MCF 10A (cell line): ENCODE measurements at places on chromosomes 2 and 18. TPM values are rescaled to one million over a fixed set of nuclear protein-coding genes. Genes with fewer than 3 reads are reported as not detected.

GRCh38 chr18:8980918-8981317 lies 121.6 kb upstream of the NDUFV2 start:
- no peaks in the 10 kb centered on the region for H3K27me3 ChIP-seq
- H3K4me1 ChIP-seq, result peaks cover 8% of the 10 kb centered on the region
- no peak overlapping the region for H3K4me3 ChIP-seq
- H3K36me3 ChIP-seq, result peaks cover 6% of the 10 kb centered on the region

DNA sequence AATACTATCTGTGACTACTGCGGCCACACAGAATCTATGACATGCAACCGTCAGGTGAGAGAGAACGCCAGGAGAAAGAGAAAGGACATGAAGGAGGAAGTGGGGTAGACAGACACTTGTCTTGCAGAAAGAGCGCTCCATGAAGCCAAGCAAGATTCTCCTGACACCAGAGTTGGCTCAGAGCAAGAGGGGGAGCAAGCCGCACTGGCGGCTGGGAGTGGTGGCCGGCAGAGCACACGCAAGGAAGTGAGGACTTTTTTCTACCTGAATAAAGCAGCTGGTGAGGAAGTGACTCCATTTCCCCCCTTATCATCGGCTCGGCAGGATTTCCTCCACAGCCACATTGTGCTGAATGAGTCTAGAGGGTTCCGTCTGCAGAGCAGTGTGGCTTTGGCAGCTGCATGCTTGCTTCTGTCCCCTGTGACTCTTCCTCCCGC lies 181.6 kb downstream of the BCL2 start:
- H3K4me3 ChIP-seq, result no peak overlapping the region
- no peaks in the 10 kb centered on the region for H3K4me1 ChIP-seq
- H3K27ac ChIP-seq, result no peak overlapping the region
- DNase-seq, result no peak

GRCh38 chr18:62044490-62045000 lies 142.3 kb downstream of the PIGN start:
- H3K4me1 ChIP-seq, result no peaks in the 10 kb centered on the region
- no peaks in the 10 kb centered on the region for H3K36me3 ChIP-seq
- no peaks in the 10 kb centered on the region for H3K27me3 ChIP-seq
- H3K4me3 ChIP-seq, result no peak overlapping the region
- no peak overlapping the region for H3K27ac ChIP-seq

GRCh38 chr18:24014062-24014985 lies at the start of gene TTC39C:
TTC39C (plus strand) TSS chr18:24014754; CDS start chr18:24014872, 118 bp downstream.
- H3K36me3 ChIP-seq, result no peaks in the 10 kb centered on the region
- no peak within 1 kb of the TSS for H3K27ac ChIP-seq
- peak; percentile 70 for DNase-seq

SPC25 gene
- 2.5 and 3.5 TPM in 2 replicates for total RNA-seq

- no peaks in the 10 kb centered on the region for H3K36me3 ChIP-seq
- no peak overlapping the region for H3K4me3 ChIP-seq
- H3K4me1 ChIP-seq, result no peaks in the 10 kb centered on the region
- DNase-seq, result no peak
- H3K27me3 ChIP-seq, result no peaks in the 10 kb centered on the region
Measured at GRCh38 chr18:21472741-21473140, 127.8 kb downstream of the ESCO1 start.

TSPYL6 gene
- total RNA-seq, result not detected in 2 replicates

DNA sequence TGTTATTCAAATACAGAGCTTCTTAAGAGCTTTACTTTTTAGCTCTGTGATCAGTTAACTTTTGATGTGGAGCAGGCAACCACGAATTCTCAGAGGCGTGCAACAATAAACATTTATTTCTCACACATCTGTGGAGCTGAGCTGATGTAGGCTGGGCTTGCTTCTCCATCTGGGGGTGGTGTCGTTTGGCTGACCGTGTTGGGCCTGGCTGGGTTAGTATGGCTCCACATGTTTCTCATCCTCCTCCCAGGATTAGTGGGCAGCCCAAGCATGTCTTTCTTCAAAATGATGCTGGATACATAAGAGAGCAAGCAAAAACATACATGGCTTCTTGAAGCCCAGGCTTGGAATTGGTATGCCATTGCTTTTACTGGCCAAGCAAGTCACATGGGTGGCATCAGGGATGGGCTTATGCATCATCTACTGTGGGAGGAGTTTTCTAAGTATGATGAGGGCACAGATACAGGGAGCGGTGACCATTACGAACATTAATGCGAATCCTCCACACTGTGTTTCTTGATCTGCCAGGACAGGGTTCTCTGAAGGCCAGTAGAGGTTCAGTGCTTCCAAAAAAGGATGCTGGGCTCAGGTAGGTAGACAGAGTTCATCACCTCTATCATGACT lies 157.0 kb upstream of the TNP1 start:
- no peak overlapping the region for H3K27ac ChIP-seq
- no peaks in the 10 kb centered on the region for H3K36me3 ChIP-seq
- no peak overlapping the region for H3K4me3 ChIP-seq

- no peak overlapping the region for H3K4me3 ChIP-seq
- peaks cover 14% of the 10 kb centered on the region for H3K27me3 ChIP-seq
- no peaks in the 10 kb centered on the region for H3K36me3 ChIP-seq
- H3K27ac ChIP-seq, result no peak overlapping the region
- peak; percentile 4 for DNase-seq
- no peaks in the 10 kb centered on the region for H3K4me1 ChIP-seq
Measured at GRCh38 chr2:126839796-126840195, 58.9 kb upstream of the TEX51 start.

UGT1A5 gene
- not detected in 2 replicates for total RNA-seq
